Stomach (tissue), 19 donors: ENCODE measurements at places on chromosomes 3 and 15.
A peak's percentile ranks its signal among the peaks of the same experiment; 100 is the strongest.

DNA sequence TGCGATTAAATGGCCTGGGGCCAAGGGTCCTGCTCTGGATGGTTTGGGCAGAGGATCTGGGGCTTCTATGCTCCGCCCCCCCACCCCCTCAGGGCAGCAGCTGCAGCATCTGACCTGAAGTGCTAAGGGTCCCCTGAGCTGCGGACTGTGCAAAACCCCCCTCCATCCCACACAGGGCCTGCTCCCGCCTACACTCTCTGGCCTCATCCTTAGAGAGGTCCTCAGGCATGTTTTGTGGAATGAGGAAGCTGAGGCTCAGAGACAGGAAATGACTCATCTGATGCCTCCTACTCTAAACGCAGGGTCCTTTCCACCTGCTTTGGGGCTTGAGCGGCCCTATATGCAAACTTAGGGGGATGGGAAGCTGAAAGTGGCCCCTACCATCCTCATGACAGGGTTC is 59.5 kb upstream of the CTSH start:
- DNase-seq = peak; percentile 62

DNA sequence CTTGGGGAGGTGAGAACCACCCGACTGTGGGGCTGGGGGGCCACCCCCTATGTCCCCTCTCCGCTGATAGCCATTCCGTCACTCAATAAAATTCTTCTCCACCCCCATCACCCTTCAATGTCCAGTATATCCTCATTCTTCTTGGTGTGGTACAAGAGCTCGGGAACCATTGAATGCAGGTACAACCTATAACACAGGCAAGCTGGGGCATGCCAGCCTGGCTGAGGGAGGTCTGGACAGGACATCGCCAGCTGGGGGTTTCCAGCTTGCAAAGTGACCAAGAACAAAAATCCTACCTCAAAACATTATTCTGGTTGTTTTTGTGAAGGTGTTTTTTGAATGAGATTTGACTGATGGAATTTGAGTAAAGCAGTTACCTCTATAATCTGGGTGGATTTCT is 19.6 kb upstream of the BDH1 start:
- DNase-seq = no peak

DNA sequence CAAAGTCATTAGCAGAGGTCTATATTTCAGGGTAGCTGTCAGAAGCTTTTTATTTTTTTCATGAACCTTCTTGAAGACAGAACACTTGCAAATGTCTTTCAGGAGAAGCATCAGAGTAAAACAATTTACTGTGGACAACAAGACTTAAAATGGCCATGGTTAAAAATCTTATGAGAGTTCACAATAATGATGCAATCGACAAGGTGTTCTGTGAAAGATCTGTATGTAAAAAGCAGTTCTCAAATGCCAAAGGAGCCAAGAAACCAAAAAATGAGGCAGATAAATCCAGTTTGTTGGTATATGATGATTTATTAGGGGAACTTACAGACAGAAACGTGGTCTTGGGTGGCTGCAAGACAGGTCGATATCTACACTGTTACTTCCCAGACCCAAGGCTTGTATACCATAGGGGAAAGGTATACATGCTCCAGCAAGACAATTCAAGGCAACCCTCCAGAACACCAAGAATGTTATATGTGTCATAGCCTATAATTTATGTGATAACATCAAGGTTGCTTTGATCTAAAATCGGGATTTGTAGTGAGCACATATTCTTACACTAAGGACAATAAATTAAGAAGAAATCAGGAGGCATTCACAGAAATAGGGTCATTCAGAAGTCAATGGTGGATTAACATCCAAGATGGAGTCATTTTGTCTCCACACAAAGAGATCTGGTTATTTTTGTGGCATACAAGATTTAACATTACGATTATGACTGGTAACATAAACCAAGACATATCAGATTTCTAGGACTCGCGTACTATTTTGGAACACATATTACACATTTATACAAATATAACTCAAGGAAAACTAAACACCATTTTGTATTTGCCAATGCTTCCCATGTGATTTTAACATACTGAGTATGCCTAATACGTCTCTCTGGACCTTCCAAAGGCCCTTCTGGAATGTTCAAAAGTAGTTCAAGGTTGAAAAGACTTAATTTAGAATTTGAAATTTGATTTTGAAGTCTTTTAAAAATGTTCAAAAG is 316.4 kb downstream of the THSD4 start:
- no peak for DNase-seq

DNA sequence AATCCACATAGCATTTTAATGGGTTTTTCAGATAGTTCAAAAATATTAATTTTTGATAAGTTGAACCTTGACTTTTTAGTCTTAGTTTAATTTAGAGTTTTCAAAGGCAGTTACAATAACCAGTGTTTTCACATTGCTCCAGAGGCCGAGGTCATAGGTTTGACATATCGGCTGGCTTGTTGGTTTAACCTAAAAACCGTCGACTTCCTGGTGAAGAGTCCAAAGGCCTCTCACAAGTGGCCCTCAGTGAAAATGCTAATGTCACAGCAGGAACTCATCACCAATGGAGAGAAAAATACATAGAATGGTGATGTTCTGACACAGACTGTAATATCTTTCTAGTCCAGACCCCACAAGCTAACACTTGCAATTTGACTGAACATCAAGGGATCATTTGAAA is 642.3 kb downstream of the PLOD2 start:
- no peak for DNase-seq

GRCh38 chr3:135310317-135310716 is 515.3 kb downstream of the EPHB1 start:
- DNase-seq = no peak
